Activated CD4-positive, alpha-beta T cell treated with anti-CD3 and anti-CD28 coated beads, Interleukin-2, amount 50 U/mL, for 1 hour (primary cell): ENCODE measurements at places on chromosomes 3 and 15.

GRCh38 chr3:194284351-194284750, 66.8 kb downstream of the CPN2 start:
- no peak for DNase-seq

DNA sequence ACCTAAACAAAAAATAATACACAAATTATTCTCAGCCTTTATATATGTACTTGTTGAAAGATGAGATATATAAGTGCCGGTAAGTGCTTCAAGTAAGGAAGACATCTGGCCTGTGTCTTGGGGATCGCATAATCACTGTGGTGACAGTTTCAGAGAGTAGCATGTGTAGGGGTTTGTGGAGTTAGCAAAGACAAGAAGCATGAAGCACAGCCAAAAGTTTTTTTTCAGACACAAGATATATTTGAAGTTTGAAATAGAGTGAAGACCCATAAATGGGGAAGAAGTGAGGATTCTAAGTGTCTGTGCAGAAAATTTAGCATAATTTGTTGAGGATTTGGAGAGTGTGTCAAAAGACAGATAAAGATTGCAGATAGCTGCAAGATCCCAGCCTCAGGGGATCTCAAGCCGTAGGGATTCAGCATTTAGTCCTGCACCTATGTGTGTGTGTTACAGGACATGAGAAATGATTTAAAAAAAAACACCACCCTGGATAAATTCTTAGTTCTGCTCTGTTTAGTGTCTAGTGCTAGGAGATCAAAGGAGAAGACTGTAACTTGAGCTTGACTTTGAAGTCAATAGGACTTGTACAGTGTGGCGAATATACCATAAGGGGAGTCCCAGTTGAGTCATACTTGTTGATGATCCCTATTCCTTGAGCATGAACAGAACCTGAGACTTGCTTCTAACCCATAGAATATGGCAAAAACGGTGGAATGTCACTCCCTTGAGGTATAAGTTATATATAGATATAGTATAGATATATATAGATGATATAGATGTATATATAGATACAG, 123.9 kb upstream of the GRM7 start:
- no peak for DNase-seq

DNA sequence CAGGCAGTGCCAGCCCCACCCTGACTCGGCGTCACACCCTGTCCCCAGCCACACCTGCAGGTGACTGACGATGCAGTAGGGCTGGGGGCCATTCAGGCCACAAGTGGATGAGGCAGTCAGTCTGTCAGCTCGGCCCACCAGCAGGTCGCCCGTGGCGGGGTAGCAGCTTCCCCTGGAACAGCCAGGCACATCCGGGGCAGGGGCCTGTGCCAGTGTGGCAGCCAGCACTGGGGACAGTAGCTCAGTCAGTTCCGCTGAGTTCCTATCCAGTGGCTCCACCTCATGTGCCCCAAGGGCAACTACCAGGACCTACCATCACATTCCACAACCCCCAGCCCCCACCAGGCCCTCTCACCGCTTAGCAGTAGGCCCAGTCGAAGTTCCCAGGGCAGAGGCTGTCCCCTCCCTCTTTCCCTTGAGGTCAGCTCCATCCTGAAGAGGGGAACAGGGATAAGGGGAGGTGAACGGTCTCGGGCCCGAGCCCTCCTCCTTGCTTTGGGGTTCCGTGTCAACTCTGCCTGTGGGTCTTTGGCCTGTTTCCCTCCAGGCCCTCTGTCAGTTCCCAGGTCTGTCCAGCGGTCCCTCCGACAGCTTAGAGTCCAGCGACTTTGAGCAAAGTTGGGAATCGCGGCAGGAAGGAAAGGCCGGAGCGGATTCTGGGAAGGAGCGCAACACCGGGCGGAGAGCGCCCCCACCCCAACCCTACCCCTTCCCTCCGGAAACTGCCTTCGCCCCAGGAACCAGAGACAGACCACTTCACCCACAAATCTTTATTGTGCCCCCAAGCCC, at the start of gene LAMB2:
LAMB2 (minus strand) TSS at position 614 of the 789 bp plus-strand sequence; CDS start at position 431, 183 bp downstream.
- DNase-seq = no peak

- DNase-seq = no peak
These were observed 57.5 kb upstream of the SLC6A1 start for GRCh38 chr3:10935028-10935427.

- no peak for DNase-seq
These were observed 1.4 kb upstream of the ATP13A3 start for GRCh38 chr3:194488055-194488742.

DNA sequence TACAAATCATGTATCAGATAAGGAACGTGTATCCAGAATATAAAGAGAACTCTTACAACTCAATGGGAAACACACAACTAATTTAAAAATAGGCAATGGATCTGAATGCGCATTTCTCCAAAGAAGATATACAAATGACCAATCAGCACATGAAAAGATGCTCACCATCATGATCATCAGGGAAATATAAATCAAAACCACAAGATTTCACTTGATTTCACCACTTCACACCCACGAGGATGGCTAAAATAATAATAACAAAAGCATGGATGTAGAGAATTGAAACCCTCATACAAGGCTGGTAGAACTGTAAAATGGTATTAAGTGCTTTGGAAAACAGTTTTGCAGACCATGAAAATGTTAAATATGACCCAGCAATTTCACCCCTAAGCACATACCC, 26.7 kb upstream of the SLC12A8 start:
- DNase-seq = no peak

DNA sequence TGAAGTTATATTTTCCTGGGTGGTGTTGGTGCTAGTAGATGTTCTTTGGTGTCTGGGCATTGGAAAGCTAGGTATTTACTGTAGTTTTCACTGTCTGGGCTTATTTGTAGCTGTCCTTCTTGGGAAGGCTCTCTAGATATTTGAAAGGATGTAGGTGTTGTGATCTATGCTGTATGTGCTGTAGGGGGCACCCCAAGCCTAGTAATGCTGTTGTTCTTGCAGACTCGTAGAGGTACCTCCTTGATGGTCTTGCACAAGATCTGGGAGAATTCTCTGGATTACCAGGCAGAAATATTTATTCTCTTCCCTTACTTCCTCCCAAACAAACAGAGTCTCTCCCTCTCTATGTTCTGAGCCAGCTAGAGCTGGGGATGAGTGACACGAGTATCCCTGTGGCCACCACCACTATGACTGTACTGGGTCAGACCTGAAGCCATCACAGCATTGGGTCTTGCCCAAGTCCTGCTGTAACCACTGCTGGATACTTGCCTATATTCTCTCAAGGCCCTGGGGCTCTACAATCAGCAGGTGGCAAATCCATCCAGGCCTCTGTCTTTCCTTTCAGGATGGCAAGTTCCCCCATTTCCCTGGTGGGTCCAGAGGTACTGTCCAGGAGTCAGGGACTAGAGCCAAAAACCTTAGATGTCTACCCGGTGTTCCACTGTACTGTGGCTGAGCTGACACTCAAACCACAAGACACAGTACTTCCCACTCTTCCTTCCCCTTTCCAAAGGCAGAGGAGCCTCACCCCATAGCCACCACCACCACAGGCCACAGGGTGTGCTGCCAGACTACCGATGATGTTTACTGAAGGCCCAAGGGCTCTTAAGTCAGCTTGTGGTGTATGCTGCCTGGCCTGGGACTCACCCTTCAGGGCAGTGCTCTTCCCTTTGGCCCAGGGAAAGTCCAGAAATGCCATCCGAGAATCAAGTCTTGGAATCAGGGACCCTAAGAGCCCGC, 195.2 kb upstream of the DPPA4 start:
- peak; percentile 13 for DNase-seq

GRCh38 chr15:60417112-60417511, 19.3 kb upstream of the ANXA2 start:
- DNase-seq = no peak

DNA sequence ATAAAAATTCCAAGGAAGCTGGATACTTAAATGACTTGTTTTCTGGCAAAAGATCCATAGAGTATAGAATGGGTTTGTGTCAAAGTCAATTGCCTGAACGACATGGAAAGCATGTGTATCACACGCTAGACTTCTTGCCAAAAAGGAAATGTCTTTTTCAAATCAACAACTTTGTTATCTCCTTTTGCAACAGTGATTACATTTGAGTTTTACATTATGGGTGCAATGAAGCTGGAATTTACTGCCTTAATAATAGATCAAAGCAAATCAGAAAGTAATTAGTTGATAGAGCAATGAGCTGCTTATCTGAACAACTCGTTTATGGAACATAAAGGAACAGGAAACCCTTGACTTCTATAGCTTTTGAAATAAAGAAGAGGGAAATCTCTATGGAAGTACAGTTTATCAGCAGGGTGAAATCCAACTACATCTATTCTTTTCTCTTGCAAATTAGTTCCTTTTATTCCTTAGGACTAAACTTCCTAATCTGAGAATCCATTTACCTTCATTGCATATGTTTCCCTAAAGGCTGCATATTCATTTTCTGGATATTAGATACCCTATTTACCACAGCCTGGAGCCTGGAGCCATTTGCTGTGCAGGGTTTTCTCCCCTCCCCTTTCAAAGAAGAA, 415.1 kb upstream of the NECTIN3 start:
- no peak for DNase-seq

DNA sequence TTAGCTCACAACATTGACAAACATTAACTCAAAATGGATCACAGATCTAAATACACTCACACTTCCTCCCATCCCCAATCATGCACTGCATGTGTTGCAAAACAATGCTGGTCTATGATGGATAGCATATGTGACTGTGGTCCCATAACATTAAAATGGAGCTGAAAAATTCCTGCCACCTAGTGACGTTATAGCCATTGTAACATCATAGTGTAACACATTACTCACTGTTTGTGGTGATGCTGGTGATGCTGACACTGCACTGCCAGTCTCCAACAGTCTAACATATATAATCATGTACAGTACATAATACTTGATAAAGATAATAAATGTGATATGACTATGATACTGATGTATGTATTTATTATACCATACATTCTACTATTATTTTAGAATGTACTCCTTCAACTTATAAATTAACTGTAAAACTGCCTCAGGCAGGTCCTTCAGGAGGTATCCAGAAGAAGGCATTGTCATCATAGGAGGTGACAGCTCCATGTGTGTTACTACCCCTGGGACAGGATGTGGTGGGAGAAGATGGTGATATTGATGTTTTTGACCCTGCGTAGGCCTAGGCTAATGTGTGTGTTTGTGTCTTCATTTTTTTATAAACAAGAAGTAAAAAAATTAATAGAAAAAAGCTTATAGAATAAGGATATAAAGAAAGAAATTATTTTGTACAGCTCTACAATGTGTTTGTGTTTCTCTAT, 41.3 kb downstream of the TXNRD3 start:
- DNase-seq = no peak

- no peak for DNase-seq
These were observed 185.2 kb downstream of the ATP10A start for GRCh38 chr15:25677719-25678499.

DNA sequence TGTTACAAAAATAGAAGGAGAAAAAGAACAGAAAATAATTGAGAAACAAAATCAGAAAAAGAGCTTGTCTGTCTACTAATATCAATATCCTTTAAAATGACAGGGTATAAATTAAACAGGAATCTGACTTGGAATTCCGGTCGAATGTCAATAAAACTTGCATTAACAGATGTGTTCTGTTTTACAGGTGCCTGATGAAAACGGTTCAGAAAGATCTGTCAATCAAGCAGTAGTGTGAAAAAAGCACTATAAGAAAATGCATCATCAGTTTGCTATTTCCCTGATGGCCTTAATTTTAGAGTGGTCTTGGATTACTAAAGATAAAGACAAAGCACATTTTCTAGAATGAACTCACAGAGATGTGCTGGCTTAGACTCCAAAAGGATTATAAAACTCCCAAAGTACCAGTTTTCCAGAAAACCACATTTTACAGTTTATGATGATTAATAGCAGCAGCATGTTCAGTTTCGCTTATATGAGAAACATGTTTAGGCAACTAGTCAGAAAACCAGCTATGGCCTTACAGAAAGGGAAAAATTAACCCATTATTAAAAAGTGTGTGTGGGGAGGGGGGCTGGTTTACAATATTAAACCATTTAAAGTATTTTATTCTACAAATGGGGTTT, 8.2 kb upstream of the C3orf38 start:
- DNase-seq = no peak

DNA sequence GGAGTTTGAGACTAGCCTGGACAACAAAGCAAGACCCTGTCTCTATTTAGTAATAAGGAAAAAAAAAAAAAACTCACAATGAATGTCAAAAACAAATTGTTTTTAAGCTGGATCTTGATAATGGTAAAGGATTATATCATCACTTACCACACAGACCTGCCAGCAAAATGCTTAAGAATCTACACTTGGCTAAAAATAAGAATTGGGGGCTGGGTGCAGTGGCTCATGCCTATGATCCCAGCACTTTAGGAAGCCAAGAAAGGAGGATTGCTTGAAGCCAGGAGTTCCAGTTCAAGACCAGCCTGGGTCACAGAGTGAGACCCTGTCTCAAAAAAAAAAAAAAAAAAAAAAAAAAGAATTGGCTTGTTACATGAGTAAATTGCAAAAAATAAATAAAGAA, 31.0 kb downstream of the ACAP2 start:
- no peak for DNase-seq

DNA sequence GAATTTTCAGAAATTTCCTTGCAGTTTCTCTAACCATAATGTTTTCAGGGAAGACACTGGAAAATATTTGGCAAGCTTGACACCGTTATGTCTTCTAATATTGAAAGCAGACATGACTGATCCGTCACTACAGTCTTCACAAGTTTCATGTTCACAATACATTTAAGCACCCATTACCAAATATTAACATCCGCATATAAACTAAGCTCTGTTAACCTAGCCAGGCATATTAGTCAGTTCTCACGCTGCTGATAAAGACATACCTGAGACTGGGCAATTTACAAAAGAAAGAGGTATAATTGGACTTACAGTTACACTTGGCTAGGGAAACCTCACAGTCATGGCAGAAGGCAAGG, 162.7 kb upstream of the LYSMD4 start:
- no peak for DNase-seq

- no peak for DNase-seq
These were observed 218.0 kb downstream of the ZBTB20 start for GRCh38 chr3:114928989-114929640.

DNA sequence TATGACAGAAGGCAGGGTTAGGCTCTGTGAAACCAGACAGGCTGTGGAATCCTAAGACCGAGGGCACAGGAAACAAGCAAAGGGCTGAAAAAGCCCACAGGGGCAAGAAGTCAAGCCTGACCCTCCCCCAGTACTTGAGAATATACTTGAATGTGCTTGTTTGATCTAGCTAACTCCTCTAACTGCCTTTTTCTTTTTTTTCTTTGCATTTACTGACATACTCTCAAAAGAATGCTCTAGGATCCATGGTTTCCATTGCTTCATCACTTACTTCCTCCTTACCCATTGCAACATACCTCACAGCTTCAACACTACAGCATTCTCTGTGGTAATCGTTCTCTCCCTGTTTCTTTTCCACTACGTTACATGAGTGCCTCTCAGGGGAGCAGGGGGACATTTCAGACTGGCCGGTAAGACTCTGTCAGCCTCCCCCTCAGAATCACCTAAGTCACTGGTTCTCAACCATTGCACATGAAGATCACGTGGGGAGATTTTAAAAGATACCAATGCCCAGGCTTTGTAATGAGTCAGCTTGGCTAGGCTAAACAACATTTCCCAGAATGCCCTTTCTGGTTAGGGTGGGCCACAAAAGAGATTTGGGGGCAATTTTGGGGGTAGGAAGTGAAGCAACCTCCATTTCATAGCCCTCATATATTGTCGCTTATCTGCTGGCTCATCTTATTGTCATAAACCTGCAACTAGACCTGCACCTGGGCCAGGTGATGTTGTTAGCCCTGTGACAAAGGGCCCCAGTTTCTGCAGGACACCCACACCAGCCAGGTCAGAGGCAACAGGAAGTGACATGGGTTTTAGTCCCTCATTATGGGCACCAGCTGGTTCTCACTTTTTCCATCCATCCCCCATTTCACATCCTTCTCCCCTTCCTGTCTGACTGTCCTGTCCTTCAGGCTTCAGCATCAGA, 24.6 kb upstream of the RSL24D1 start:
- DNase-seq = no peak
